ENCODE measurements at places on chromosomes 6 and 20. TPM values are rescaled to one million over a fixed set of nuclear protein-coding genes. Genes with fewer than 3 reads are reported as not detected.

The TFAP2A gene
- 26.6 TPM for total RNA-seq

The SGK2 gene
- not detected for total RNA-seq

The RCAN2 gene
- 2.3 TPM for total RNA-seq

The HEY2 gene
- not detected for total RNA-seq

The LY6G6F gene
- total RNA-seq = not detected

- DNase-seq = peak; percentile 14
Measured at GRCh38 chr6:107444277-107444676, 15.1 kb downstream of the PDSS2 start.

- DNase-seq = no peak
Measured at GRCh38 chr20:63059684-63060056, 52.9 kb upstream of the BHLHE23 start.

- no peak for DNase-seq
Measured at GRCh38 chr6:30767158-30767943, 23.0 kb upstream of the IER3 start.

GRCh38 chr20:44532259-44532980 lies 10.6 kb upstream of the SERINC3 start:
- DNase-seq = peak; percentile 26

DNA sequence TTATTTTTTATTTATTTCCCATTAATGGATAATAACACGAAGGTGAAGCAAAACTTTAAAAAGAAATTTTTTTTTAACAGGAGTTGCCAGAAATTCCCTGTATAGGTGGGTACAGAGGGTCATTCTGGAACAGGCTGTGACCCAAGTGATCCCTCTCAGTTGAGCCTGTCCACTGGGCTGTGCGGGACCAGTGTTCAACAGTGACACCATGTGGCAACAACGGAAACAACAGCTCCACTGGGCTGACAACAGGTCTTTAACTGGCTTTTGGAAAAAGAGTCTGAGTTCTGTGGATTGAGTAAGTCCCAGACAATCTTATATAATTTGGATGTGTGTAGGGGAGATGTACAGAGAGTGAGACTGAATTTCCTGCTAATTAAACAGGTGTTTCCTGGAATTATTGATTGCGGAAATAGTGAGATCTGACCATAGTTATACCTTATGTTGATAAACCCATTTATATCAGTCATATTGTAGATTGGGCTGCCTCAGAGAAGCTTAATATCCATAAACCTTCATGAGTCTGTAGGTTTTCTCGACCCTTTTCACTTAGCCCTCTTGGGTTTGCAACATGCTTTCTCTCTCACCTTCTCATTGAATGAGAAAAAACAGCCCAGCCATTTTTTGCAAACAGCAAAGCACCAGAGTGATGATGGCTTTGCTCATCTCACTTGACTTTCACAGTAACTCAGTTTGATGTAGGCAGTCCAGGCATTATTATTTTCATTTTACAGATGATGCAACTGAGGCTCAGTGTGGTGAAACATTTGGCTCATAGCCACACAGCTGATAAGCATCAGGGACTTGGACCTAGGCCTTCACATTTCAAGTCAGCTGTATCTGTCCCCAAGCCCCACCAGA lies 17.5 kb downstream of the KIAA1755 start:
- DNase-seq = peak; percentile 37

GRCh38 chr6:81878479-81878878 lies 126.0 kb upstream of the TENT5A start:
- DNase-seq = no peak

- no peak for DNase-seq
Measured at GRCh38 chr6:142222022-142222421, 75.0 kb downstream of the VTA1 start.

DNA sequence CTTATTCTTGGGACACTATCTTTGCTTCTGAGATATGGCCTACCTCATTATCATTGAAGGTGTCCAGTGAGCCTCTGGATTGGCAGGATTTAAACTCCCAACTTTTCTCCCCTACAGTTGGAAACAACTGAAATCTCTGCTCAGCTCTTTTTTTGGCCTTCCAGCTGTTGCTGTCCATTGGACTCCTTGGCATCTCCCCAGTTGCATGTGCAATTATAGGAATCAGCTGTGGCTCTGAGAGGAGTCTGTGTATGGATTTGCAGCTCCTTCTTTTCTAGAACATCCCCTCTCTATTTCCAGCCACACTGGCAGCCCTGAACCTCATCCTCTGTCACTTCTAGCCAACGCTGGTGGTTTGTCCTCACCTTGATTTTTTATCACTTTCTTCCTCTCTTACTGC lies 21.2 kb downstream of the RAB22A start:
- no peak for DNase-seq

Measured in M059J (cell line).